ENCODE measurements at places on chromosomes 13 and 19.

DNA sequence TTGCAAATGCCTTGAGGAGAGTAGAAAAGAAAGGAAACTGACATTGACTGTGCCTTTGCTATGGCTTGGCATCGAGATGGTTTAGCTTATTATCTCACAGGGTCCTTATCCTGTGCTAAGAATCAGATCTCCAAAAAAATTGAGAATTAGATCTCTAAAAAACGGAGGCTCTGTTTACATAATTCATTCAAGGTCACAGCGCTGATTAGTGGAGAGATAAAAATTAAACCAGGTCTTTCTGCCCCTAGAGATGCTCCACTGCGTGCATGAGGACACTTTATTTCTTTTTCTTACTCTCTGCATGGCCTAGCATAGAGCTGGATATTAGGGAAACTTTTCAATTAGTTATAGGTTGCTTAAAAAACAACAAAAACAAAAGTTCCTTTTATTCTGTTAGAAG is 17.3 kb downstream of the LRCH1 start:
- H3K36me3 ChIP-seq: no peaks in the 10 kb centered on the region
- H3K4me1 ChIP-seq: peaks cover 6% of the 10 kb centered on the region
- H3K4me3 ChIP-seq: no peak overlapping the region
- no peak for DNase-seq
- H3K27ac ChIP-seq: no peak overlapping the region
- no peaks in the 10 kb centered on the region for H3K27me3 ChIP-seq

GRCh38 chr13:110308656-110309359 is 1.7 kb downstream of the COL4A2 start:
- DNase-seq: peak; percentile 73
- H3K36me3 ChIP-seq: peaks cover 47% of the 10 kb centered on the region
- peaks cover 38% of the 10 kb centered on the region for H3K4me1 ChIP-seq
- peak overlapping the region; percentile 92 for H3K4me3 ChIP-seq
- peak overlapping the region; percentile 20 for H3K27ac ChIP-seq

- no peak overlapping the region for H3K27ac ChIP-seq
- DNase-seq: no peak
- no peak overlapping the region for H3K4me3 ChIP-seq
- no peaks in the 10 kb centered on the region for H3K27me3 ChIP-seq
- no peaks in the 10 kb centered on the region for H3K36me3 ChIP-seq
Measured at GRCh38 chr13:113954046-113954835, 19.6 kb downstream of the C13orf46 start.

DNA sequence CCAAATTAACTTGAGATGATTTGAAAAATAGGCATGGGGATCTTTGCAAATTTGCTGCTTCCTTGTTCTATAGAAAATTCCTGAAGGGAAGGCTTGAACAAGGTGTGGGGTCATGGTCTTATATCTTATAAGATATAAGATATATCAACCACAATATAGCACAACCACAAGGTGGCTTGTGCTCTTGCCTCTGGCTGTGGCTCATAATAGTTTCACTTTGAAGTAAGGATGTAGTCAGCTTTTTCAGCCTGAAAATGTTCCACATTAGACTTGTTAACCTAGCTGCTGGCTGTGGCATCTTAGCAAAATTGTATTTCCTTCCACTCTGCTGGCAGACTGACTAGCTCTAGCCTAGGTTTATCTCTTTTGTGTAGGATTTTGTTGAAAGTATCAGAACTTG is 169.7 kb downstream of the KLF5 start:
- no peak overlapping the region for H3K4me3 ChIP-seq
- H3K27me3 ChIP-seq: no peaks in the 10 kb centered on the region
- no peak for DNase-seq
- no peak overlapping the region for H3K27ac ChIP-seq
- no peaks in the 10 kb centered on the region for H3K4me1 ChIP-seq

- no peak for DNase-seq
- H3K27ac ChIP-seq: no peak overlapping the region
- H3K27me3 ChIP-seq: no peaks in the 10 kb centered on the region
- H3K36me3 ChIP-seq: no peaks in the 10 kb centered on the region
- H3K4me1 ChIP-seq: no peaks in the 10 kb centered on the region
- H3K4me3 ChIP-seq: no peak overlapping the region
Measured at GRCh38 chr13:70407486-70407885, 299.2 kb upstream of the KLHL1 start.

Data from endodermal cell (in vitro differentiated cells).